Adipocyte (in vitro differentiated cells): ENCODE measurements at places on chromosomes 6 and 20.

- DNase-seq, result no peak
Measured at GRCh38 chr6:136180704-136181511, 69.2 kb downstream of the MTFR2 start.

GRCh38 chr6:133887156-133887879 is 1.6 kb upstream of the TCF21 start:
- no peak for DNase-seq

GRCh38 chr20:4869290-4870193 is 131.8 kb downstream of the SLC23A2 start:
- DNase-seq, result no peak

- DNase-seq, result no peak
Measured at GRCh38 chr6:39366931-39367618, 44.6 kb upstream of the KCNK16 start.

DNA sequence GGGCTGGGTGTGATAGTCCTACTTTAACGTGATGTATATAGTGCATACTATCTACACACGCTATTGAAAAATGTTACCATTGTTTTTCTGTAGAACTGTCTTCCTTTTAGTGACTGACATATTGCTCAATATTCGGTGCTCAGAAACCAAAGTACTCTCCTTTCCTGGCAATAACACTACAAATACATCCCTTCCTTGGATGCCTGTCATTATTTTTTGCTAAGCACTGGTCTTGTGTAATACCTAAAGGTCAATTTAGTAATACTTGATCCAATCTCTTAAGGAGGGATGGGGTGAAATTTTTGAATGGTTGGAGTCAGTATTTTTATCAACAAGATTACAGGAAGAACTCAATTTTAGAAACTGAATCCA is 23.9 kb downstream of the CNR1 start:
- DNase-seq, result no peak

DNA sequence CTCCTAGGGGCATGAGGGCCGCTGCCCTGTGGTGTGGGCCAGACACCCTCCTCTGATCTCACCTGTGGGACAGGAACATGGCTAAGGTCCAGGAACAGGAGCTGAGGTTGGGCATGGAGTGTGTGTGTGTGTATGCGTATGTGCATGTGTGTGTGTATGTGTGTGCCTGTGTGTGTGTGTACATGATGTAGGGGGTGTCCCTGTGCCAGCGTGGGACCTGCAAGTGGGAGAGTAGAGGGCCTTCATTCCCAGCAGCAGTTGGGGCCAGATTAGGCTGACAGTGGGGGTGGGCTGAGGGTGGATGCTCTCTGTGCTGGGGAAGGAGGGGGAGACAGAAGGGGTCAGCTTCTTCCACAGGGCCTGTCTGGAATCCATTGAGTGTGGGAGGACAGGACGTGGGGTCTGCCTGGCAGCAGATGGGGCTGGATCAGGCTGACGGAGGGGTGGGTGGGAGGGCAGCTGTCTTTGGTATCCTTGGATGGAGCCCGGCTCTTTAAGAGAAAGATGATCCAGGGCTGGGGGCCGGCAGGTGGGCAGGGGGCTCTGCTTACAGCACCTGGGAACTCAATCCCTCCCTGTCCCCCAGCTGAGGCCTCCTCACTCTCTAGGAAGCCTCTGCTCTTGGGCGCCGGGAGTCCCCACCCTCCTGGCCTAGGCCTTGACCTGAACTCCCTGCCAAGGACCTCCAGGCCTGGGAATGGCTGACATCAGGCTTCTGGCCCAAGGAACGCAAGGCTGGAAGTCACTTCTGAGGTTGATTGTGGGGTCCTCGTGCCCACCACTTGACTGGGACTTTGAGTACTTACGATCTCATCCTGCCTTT is 44.0 kb downstream of the SPDEF start:
- DNase-seq, result no peak

GRCh38 chr6:35381132-35381531 is 38.8 kb downstream of the PPARD start:
- DNase-seq, result peak; percentile 38

DNA sequence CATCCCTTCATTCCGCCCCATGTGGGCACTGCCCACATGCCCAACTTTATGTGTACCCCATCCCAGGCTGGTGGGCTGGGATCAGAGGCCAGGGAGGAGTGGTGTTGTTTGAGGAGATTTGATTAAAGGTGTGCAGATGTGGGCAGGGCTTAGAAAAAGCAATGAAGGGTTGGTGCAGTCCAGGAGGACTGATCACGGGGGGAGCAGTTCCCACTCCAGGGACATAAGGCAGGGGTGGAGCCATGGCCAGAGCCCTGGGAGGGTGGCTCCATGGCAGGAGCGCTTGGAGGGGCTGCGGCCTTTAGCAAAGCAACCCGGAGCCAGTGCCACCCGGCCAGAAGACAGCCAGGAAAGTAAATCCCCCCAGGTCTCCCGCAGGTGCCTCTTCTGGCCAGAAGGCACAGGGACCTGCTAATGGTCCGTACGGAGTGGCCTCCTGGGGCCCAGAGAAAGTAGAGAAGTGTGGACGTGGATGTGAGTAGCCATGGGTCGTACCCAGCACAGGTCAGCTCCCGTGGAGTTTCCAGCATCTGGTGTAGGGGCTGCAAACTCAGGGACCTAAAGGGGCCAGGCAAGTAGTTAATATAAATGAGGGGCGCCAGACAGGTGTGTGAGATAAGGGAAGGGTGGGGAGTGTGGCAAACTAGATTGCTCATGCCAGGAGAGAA is 62.1 kb upstream of the APCDD1L start:
- DNase-seq, result no peak

DNA sequence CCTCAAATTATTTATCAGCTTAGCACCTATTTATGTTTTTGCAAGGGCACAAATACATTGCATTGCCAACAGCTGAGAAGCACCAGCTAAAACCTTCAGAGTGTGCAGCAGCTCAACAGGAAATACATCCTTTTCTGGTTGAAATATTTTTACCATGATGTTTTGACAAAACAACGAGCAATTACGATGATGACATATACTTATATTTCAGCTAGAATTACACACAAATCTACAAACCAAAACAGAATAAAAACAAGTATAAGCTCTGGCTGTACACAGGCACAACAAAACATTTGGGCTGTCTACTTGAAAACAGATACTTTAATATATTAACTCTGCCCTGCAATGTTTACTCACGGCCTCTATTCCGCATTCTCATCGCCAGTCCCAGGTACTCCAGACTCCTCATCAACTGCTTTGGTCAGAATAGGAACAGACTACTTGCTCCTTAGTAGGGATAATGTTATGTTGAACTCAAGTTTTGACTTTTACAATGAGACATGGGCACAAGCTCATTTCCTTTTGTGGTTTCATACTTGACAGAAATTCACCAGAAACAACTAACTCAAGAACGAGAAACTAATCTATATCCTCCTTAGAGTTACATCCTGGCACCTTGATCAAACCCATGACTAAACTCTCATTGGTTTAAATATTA is 377.6 kb downstream of the ESR1 start:
- peak; percentile 48 for DNase-seq

GRCh38 chr6:170128811-170129681 is 161.8 kb downstream of the DLL1 start:
- DNase-seq, result no peak

DNA sequence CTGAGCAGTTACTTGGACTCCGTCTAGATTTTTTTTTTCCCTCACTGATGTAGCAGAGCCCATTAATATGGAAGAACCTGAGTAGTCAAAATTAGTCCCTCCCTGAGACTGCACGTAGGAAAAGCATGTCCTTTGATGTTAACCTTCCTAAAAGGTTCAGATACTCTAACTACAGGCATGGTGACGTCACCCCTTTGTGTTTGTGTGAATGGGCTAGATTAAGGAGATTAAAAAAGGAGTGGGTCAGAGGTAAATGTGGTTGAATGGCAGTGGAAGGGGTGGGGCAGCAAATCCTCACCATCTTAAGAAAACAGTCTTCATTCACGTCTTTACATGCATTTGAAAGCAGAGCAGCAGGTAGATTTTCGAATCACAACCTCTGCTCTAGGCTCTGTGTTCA is 521.1 kb downstream of the TFAP2B start:
- no peak for DNase-seq

DNA sequence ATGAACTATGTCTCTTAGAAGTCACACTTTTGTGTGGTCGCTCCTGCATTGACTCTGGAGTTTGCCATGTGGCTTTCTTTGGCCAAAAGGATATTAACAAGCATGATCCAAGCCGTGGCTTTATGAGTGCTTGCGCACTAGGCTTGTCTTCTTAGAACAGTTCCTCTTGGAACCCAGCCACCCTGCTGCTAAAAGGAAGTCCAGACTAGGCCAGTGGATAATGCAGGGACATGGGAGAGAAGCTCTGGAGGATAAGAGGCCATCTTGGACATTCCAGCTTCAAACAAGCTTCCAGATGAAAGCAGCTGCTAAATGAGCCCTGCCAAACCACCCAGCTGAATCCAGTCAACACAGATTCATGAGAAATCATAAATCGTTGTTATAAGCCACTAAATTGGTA is 346.4 kb downstream of the CDC5L start:
- DNase-seq, result no peak

DNA sequence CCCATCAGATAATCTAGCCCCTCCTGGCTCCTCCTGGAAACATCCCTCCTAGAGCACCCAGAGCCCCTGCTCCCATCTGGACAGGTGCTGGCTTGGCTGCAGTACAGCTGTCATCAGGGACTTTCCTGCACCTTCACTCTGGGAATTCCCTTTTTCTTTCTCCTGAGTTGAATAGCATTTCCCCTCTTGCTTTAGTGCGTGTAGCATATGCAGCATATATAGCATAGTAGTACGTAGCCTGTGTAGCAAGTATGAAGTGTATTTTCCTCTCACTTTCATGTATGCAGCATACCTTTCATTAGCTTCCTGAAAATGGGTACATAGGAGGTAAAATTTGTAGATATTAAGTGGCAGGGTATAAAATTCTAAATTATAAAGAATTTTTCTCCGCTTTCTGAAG is 352.9 kb downstream of the ESR1 start:
- DNase-seq, result no peak

DNA sequence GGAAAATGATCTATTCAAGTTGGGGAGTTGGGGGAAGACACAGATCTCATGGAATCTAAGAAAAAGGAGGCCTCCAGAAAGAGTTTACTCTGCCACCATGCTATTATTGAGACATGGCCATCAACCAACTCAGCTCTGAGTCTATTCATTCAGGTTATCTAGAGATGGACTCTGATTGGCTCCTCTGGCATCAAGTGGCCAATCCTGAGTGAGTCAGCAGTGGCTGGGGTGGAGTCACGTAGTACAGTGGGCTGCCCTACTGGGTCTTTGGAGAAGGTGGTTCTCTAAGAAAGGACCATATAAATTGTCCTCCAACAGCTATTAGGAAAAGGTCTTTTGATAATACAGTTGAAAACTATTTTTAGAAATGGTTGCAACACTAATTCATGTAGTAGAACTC is 42.1 kb downstream of the LYRM2 start:
- DNase-seq, result no peak

DNA sequence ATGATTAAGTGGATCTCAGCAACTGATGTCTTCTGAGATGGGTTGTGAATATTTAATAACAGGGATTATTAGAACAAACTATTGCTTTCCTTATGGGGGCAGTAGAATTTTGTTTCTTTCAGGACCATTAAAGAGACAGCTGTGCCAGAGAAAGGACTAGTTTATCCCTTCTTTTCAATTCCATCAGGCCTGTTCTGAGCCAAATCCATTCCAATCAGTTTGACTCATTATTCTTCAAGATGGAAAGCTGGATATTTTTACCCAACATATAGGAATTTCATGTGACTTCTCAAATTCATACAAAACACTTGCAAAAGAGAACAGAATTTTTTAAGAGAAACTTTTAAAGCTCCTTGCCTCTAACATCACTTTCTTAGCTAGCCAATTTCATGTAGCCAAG is 722.0 kb upstream of the FLRT3 start:
- DNase-seq, result peak; percentile 33

GRCh38 chr20:25040438-25040831 is 17.5 kb downstream of the ACSS1 start:
- peak; percentile 38 for DNase-seq

DNA sequence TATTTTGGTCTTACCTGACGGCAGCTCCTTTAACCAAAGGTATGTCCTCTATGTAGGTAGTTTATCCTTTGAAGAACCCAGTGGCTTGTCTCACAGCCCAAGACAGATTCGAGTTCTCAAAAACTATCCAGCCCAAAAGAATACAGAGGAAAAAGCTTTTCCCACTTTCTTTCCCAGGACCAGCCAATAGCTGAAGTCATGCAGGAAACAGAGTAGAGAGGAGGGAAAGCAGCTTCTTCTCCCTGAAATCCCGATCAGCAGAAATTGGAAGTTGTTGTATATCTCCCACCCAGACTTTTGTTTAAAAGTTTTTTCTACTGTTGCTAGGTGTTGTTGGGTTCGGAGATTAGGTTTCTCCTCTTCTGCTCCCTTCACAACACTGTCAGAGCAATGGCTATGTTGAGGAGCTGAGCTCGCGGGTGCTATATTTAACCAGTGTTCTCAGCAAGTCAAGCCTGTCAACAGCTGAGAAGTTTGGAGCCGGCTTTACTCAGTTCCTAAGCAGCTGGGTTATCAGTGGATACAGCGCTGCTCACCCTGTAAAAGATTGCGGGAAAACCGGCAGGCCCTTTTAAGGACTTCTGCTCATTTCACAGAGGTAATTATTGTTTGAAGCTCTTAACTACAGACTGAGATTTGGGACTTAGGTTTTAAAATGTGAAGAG is at the start of gene FILIP1:
Gene FILIP1 (minus strand): TSS at position 401 of the 665 bp plus-strand sequence. CDS start 78,828 bp downstream, outside the sequence.
- peak; percentile 32 for DNase-seq

GRCh38 chr6:129882510-129883023 is 21.5 kb upstream of the TMEM244 start:
- no peak for DNase-seq

DNA sequence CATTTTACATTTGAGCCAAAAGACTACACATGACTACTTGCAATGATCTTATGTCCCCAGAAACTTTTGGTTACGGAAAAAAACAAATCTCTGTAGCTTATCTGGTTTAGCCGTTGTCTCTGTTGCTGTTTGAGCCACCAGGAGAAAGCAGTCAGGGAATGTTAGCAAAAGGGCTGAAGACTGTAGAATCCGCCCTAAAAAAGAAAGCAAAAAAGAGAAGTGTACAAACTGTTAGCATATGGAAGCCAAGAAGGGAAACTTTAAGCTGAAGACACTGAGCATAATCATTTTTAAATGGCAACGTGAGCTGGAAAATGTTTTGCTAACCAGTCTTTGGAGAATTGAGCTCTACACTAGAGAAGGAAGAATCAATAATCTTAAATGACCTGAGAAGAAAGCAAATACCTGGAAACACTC is 69.9 kb upstream of the MYLIP start:
- no peak for DNase-seq

DNA sequence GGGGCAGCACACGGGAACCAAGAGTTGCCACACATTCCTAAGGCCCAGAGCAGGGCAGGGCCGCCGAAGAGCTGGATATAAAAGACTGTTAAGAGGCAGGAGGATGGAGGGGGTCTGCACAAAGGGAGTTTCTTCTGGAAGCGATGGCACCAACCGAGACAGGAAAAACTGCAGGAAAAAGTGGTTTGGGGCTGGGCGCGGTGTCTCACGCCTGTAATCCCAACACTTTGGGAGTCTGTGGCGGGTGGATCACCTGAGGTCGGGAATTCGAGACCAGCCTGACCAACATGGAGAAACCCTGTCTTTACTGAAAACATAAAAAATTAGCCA is 41.8 kb downstream of the SSR1 start:
- DNase-seq, result no peak
